ENCODE measurements at places on chromosomes 4 and X.
A peak's percentile ranks its signal among the peaks of the same experiment; 100 is the strongest.

- DNase-seq = no peak
Measured at GRCh38 chr4:122364700-122365404, 14.0 kb upstream of the ADAD1 start.

GRCh38 chr4:147847751-147848590, 116.1 kb downstream of the ARHGAP10 start:
- DNase-seq = no peak

GRCh38 chr4:80268081-80268823, 1.8 kb downstream of the FGF5 start:
- no peak for DNase-seq

DNA sequence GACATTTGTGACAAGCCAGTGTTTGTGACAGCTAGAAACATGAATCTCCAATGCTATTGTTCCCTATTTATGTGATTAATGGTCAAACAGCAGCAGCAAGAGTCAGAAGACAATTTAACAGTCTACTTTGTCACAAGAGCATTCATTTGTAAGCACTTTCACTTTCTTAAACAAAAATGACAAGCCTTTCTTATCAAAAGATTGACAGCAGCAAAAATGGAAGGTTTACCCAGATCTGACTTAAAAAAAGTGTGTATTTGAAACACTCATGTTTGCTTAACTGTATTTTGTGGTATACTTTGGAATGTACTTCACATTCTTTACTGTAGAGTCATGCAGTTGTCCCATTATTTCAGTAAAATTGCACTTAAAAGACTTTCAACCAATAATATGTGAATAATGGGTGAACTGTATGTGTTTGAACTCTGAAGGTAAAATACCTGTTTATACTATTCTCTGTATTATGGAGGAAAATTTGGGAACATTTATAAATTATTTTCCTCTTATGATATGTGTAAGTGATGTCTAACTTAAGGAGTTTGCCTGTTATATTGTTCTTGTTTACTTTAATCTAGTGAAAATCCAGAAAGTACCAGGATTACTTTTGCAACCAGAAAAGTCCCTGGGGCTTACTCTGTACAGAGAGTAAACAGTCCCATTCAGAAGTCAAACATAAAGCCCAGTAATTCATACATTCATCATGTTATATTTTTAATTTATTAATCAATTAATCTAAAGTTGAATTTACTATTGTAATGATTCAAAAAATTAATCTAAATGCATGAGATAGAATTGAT, 314.9 kb upstream of the TRAM1L1 start:
- no peak for DNase-seq

DNA sequence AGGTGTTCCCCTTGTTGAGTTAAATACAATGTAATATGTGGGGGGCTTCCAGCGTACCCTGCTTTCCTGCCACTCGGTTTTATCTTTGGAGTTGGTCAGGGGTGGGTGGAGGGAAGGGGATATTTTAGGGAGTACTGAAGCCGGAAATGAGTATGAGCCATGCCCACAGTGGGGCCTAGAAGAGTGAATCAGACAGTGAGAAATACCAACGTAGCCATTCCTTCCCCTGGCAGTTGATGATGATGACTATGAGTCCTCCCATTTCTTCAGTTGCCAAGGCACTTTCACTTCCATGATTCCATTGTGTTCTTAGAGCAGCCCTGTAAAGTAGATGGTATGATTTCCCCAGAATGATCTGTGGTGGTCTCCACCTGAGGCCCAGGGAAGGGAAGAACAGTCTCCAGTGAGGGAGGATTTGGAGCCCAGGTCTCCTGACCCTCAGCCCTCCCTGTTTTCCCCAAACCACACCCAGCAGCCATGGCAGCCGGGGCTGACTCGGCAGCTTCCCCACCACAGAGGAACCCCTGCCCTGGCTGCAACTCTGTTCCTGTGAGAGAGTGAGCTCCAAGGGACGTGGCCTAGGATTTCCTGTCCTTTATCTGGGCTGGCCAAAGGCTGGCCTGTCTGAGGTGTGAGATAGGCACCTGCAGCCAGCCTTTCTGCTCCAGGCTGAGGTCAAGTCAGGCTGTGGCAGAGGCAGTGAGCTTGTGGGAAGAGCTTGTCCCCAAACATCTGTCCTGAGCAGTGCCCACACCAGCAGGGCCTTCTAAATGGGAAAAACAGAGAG, 52.7 kb downstream of the STARD8 start:
- peak; percentile 24 for DNase-seq

DNA sequence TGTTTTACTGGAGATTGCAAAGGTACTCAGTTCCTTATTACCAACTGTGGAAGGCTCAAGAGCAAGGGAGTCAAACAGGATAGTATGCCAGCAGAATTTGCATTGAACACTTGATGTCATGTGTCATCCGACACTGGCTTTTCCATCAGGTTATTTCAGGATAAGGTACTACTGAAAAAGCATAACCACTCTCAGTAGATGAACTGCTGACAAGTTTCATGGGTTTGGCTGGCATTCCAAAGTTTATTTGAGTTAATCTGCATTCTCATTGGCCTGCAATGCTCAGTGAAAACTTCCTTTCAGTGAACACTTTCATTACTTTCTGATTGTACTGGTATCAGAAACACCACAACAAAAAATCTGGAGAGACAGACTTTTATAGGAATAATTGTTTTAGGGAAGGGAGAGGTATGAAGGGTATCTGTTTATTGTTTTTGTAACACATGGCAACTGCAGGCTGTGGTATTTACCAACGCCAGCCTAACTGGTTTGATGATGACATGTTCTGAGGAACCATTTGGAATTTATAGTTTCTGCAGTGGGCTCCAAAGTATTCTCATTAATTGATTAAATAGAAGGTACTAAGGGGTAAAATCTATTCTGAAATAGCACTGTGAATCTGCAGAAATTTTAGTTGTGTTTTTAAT, 345.7 kb upstream of the NR3C2 start:
- DNase-seq = no peak

- no peak for DNase-seq
Measured at GRCh38 chrX:150897421-150898320, 797 bp downstream of the CD99L2 start.

GRCh38 chrX:31497086-31497485, 425.2 kb upstream of the FTHL17 start:
- no peak for DNase-seq

- no peak for DNase-seq
Measured at GRCh38 chr4:113497154-113497884, 264.2 kb downstream of the CAMK2D start.

- no peak for DNase-seq
Measured at GRCh38 chr4:94583914-94584641, 132.3 kb downstream of the PDLIM5 start.

DNA sequence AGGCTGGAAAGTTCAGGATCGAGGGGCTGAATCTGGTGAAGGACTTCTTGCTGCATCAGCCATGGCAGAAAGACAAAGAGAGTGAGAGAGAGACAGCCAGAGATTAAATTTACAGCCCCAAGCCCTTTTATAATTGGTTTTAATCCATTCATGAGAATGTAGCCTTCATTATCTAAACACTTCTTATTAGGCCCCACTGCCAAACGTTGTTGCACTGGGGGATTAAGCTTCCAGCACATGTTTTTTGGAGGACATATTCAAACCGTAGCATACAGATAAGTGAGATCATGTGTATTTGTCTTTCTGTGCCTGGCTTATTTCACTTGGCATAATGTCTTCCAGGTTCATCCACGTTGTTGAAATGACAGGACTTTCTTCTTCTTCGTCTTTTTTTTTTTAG, 524.7 kb downstream of the SPRY1 start:
- DNase-seq = no peak
